ENCODE measurements at places on chromosomes 1 and 21.

DNA sequence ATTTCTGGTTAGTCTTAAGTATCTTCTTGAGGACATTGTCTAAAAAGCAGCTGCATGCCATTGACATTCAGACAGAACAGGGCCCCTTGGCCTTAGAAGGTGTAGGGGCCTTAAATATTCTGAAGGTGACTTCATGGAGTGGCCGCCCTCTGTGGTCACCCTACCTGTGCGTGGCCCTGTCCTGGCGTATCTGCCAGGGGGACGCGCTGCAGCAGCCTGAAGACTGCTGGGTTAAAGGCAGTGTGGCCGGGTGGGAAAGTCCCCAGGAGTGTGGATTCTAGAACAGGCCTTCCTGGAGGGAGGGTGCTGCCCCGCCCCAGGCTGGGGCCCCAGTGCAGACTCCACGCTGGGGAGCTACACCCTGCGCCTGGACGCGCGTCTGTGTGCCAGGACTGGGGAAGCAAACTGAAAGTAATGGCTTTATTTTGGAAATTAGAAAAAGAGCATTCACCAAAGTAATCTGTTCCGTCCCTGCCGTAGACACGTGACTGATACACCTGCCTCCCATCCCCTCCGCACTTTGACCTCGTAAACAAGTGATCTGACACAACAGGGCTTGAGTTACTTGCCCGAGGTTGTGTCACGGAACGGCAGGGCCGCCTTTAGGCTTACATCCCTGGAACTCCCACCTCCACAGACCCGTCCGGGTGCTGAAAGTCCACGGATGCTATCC lies 1.8 kb downstream of the AGPAT3 start:
- DNase-seq = no peak

DNA sequence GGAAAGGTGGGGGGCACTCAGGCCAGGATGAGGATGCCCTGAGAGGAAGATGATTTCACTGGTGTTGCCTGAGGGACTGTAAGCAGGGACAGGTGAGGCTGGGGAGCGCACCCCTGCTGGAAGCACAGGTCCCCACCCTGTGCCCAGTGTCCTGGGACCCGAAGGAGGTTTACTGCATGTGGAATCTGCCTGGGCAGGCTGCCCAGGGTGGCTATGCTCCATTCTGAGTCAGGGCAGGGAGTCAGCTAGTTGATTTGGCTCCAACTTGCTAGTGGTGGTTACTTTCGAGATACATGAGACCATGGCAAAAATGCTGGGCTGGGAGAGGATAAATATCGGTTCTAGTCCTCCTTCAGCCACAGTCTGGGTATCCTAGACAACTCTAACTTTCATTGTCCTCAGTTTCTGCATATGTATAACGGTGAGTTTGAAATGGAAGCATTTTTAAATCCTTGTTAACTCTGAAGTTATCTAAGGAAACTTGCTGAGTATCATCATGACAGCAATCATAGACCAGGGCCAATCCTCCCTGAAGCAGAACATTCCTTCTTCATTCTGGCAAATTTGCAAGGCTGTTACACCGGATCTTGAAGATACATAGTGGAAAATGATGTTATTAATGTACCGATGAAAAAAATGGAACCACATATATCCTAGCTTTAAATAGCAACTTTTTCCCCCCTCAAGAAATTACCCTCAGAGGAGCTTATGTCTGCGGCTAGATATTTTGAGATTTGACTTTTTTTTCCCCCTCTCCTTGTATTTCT lies 7.7 kb downstream of the TLR5 start:
- DNase-seq = no peak

DNA sequence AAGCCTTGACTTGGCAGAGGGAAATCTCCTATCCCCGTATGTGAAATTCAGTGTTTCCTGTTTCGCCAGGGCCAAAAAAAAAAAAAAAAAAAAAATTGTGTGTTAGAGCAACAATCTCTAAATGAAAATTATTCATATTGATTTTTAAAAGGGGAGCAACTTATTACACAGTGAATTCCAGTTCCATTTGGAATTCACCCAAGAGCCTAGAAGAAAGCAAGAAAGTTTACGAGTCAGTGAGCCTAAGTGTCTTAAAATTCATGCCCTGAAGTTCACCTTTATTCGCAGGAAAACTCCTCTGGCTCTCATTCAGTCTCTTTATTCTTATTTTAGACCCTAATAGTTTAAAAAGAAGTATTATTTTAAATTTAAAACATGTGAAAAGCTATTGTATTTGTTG lies 42.1 kb upstream of the HUNK start:
- no peak for DNase-seq

- DNase-seq = no peak
These were observed 34.7 kb upstream of the COL6A2 start for GRCh38 chr21:46063227-46063626.

DNA sequence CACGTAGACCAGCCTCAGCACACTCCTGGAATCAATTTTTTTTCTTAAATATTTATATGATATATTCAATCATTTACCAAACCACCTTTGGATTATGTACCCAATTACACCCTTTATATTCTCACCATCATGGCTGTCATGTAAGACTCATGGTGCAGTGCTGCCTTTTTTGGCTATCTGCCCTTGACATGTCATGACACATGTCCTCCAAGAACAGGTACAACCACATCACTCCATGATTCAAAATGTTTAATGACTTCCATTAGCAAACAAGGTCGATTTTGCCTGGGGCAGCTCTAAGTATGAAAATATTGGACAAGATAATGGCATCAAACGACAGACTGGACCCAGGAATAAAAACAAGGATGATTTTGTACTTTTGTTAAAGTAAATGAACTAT lies 861.1 kb upstream of the ADAMTS5 start:
- DNase-seq = no peak

DNA sequence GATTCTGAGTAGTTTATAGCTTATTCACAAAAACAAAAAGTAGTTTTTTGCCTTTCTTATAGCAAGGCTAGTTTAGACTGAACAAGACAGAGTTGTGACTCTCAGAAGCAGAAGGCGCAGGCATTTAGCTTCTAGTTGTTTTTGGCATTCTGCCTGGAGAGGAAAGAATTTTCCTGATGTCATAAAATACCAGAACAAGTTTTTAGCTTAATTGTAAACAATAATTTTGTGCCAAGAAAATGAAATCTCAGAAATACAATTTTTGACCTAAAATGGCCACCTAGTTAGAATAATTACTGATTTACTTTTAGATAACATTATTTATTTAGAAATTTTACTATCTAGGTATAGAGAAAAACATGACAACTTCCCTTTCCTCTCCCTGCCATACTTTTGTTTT lies 1.0 kb downstream of the DNAJB4 start:
- no peak for DNase-seq

- DNase-seq = no peak
These were observed 68.2 kb downstream of the MAP10 start for GRCh38 chr1:232873412-232873811.

Data from DND-41 (cell line).